ENCODE measurements at places on chromosomes 1 and 21.

- no peak for DNase-seq
These were observed 597.3 kb downstream of the PTPRU start for GRCh38 chr1:29833581-29833980.

GRCh38 chr1:119462964-119463363, 44.0 kb upstream of the HSD3B1 start:
- DNase-seq = no peak

GRCh38 chr21:42760951-42761751, 107.7 kb downstream of the PDE9A start:
- no peak for DNase-seq

DNA sequence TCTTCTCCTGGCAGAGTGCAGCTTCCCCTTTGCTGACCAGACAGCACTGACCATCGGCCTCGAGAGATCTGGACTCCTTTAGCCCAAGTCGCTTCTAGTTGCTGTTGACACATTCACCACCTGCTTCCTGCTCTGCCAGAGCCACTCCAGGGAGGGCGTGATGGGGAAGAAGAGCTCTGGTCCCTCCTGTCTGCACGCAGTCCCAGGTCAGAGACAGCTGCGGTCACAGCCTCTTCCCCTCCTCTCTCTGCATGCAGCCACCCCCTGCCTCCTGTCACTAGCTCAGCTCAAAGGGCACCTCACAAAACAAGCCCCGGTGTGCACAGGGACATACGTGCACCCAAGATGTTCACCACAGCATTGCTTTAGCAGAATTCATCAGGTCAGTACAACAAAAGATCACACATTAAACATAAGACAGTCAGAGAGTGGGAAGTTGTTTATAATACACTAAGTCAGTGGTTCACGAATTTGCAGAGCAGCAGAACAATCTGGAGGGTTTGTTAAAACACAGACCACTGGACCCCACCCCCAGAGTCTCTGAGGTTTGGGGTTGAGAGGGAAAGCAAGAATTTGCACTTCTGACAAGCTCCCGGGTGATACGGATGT, 132.9 kb downstream of the SYF2 start:
- DNase-seq = no peak

- no peak for DNase-seq
These were observed 58.5 kb downstream of the TENT5C start for GRCh38 chr1:117664314-117664713.

Measured in mesothelial cell of epicardium (in vitro differentiated cells).